ENCODE measurements at places on chromosomes 1 and 21.

GRCh38 chr1:119565131-119565772, 58.2 kb downstream of the HSD3B1 start:
- no peak for DNase-seq

- DNase-seq, result no peak
Measured at GRCh38 chr1:1479547-1480487, 8.3 kb downstream of the ATAD3B start.

DNA sequence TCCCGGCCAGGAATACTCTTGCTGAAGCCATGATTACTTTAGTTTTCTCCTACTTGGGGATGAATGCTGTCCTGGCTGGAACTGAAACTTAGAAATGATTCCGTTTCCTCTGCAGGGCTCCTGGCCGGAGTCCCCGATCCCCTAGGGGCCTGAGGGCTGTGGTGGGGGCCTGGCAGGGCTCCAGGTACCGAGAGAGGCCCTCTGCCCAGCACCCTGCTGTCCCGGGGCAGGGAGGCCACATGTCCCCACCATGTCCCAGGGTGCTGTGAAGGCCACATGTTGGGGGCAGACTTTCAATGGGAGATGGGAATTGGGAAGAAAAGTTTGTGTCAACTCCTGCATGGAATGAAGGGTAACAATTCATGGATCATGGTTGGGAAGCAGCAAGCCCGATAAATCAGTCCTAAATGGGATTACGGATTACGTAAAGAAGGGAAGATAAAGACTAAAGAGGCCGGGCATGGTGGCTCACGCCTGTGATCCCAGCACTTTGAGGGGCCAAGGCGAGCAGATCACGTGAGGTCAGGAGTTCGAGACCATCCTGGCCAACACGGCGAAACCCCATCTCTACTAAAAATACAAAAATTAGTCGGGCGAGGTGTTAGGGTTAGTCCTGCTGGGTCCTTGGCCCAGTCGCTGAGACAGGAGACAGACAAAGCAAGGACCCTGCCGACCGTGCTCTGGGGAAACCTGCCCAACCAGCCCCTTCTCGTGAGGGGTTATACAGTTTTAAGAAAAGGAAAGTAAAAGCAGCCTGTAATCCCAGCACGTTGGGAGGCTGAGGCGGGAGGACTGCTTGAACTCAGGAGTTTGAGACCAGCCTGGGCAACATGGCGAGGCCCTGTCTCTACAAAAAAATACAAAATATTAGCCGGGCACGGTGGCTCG, 37.6 kb downstream of the MORN1 start:
- DNase-seq, result no peak

DNA sequence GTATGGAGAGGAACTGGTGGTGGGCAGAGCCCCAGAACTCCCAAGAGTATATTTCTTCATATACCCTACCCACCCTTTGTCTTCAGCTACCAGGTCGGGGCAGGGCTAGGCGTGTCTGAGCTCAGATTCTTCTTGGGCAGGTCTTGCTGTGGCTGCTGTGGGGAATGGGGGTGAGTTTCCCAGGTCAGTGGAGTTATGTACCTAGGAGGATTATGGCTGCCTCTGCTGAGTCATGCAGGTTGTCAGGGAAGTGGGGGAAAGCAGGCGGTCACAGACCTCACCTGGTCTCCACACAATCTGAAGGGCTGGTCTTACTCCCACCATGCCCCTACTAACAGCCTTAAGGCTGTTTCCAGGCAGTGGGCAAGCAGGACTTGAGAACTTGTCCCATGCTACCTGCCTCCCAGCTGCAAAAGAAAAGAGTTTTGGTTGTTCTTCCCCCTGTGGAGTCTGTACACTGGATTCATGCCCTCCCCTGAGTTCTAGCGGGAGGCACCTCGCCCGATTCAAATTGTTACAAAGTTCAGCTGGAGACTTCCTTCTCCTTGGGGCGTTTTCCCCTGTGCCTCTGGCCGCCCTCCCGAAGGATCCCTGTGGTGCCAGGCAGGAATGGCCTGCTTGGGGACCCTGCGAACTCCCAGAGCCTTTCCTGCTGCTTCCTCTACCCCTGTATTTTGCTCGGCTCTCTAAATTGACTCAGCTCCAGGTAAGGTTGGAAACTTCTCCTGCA, 58.6 kb downstream of the NPHS2 start:
- no peak for DNase-seq

DNA sequence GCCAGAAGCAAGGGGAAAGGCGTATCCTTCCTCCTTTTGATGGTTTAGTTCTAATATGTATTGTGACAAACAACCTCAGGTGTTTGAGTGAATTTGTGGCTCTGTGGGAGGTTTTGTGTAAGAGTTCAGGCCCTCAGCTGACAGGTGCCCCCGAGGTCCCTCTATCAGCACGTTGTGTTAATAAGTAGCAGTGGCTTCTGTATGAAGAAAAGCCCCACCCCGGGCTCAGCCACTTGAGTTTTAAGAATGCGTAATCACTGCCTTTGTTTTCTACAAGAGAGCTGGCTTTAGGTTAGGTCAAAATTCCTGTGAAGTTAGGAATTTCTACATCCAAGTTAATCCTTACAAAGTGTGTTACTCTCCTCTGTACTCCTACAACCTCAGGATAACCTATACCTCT, 92.4 kb upstream of the PGBD5 start:
- no peak for DNase-seq

DNA sequence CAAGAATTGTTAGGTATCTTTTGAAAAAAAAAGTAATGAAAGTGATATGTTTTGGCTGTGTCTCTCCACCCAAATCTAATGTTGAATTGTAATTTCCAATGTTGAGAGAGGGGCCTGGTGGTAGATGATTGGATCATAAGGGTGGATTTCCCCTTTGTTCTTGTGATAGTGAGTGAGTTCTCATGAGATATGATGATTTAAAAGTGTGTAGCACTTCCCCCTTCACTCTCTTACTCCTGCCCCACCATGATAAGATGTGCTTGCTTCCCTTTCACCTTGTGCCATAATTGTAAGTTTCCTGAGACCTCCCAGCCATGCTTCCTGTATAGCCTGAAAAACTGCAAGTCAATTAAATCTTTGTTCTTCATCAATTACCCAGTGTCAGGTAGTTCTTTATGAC, 70.7 kb downstream of the XCL2 start:
- no peak for DNase-seq

GRCh38 chr1:18901147-18901951, 1.0 kb downstream of the ALDH4A1 start:
- DNase-seq, result no peak

DNA sequence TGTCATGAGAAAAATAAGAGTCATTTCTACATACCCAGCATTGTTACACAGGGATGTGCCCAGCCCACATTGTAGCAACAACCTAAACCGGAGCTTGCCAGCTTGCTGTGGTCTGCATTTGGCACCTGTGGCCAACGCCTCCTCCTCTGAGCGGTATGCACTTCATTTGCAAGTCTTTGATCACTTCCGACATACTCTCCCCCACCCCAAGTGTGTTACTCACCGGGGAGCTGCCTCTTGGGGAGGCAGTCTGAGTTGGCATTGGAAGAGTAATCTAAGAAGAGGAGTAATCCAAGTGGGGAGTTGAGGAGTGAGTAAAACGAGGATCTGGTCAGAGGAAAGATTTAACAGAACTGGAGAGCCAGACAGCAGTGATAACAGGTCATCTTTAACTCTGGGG, 3.8 kb downstream of the BCL9 start:
- DNase-seq, result peak; percentile 90

- DNase-seq, result no peak
Measured at GRCh38 chr1:201270616-201271390, 12.5 kb upstream of the PKP1 start.

DNA sequence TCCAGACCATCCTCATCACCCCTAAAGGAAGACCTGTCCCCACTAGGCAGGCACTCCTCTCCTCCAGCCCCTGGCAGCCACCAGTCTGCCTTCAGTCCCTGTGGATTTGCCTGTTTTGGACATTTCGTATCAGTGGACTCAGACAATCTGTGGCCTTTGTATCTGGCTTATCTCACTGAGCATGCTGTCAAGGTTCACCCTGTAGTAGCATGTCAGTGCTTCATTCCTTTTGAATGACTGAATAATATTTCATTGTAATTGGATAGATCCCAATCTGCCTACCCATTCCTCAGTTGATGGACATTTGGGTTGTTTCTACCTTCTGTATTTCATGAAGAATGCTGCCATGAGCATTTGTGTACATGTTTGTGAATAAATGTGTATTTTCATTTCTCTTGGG, 32.9 kb upstream of the RNF187 start:
- no peak for DNase-seq

DNA sequence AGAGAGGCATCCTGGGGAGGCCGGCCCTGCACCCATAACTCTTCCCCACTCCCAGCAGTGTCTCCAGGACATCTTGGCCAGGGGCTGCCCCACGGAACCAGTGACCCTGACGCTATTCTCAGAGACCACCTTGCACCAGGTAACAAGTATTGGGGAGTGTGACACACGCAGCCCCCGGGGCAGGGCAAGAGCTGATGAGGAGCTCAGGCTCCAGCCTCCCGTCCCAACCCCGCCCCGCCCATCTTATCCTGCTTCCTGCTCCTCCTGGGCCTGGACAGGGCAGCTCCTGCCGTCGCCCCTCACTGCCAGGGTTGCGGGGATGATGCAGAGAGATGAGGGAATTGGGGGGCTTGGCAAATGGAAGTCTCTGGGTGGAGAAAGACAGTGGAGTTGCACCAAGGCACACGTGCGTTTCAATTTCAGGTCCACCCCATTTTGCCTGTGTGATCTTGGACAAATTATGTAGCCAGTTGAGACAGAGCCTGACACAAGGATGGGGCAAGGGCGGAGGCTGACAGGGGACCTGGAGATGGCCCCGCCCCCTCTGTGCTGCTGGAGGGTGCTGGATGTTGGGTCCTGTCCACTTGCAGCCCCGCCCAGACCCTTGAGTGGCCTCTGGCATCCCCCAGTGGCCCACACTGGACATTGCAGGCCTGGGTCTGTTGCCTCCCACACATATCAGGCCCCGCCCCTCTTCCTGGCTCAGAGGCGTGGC, 10.7 kb downstream of the CLCNKA start:
- peak; percentile 43 for DNase-seq

- DNase-seq, result no peak
Measured at GRCh38 chr1:33985656-33986055, 121.8 kb downstream of the HMGB4 start.

- no peak for DNase-seq
Measured at GRCh38 chr1:170215072-170215885, 69.5 kb downstream of the NTMT2 start.

- no peak for DNase-seq
Measured at GRCh38 chr1:151313501-151313900, 13.7 kb downstream of the PI4KB start.

GRCh38 chr21:46151989-46152926, 3.1 kb downstream of the FTCD start:
- no peak for DNase-seq

- no peak for DNase-seq
Measured at GRCh38 chr1:102970496-102971078, 137.7 kb downstream of the COL11A1 start.

DNA sequence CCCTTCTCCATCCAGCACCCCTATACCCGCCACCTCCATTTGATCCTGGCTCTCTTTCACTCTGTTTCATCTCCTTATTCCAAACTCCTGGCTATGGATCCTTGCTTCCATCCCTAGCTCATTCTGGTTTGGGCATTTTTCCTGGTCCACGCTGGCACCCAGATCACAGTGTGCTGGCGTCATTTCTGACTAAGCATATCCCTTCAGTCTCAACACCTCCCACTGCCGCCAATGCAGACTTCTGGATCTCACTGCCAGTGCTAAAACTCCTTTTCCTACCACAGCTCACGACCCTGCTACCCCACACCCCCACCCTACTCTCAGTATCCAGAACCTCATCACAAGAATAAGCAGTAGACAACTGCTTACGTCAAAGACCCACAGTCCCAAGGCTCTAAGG, 16.3 kb downstream of the SEC16B start:
- DNase-seq, result no peak

GRCh38 chr1:29709704-29710280, 473.5 kb downstream of the PTPRU start:
- no peak for DNase-seq

GRCh38 chr1:30816211-30817076, 58.9 kb upstream of the LAPTM5 start:
- DNase-seq, result no peak

GRCh38 chr1:173039626-173040025, 11.1 kb downstream of the TNFSF18 start:
- no peak for DNase-seq

DNA sequence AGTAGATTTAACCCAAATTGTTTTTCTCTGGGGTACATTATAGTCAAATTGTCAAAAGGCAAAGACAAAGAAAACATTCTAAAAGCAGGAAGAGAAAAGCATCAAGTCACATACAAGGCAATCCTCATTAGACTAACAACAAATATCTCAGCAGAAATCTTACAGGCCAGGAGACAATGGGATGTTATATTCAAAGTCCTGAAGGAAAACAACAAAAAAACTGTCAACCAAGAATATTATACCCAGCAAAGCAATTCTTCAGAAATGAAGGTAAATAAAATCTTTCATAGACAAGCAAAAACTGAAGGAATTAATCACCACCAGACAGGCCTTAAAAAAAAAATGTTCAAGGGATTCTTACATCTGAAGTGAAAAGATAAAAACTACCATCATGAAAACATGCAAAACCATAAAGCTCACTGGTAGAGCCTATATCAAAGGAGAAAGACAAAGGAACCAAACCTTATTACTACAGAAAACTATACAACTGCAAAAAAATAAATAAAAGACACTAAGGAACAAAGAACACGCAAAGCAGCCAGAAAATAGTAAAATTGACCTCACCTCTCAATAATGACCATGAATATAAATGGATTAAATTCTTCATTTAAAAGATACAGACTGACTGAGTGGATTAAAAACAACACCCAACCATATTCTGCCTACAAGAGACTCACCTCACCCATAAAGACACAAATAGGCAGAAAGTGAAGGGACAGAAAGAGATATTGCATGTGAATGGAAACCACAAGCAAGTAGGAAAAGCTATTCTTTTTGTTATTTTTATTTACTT, 113.8 kb upstream of the ZC3H11B start:
- no peak for DNase-seq

- DNase-seq, result no peak
Measured at GRCh38 chr1:235675152-235675890, 25.7 kb upstream of the GNG4 start.

DNA sequence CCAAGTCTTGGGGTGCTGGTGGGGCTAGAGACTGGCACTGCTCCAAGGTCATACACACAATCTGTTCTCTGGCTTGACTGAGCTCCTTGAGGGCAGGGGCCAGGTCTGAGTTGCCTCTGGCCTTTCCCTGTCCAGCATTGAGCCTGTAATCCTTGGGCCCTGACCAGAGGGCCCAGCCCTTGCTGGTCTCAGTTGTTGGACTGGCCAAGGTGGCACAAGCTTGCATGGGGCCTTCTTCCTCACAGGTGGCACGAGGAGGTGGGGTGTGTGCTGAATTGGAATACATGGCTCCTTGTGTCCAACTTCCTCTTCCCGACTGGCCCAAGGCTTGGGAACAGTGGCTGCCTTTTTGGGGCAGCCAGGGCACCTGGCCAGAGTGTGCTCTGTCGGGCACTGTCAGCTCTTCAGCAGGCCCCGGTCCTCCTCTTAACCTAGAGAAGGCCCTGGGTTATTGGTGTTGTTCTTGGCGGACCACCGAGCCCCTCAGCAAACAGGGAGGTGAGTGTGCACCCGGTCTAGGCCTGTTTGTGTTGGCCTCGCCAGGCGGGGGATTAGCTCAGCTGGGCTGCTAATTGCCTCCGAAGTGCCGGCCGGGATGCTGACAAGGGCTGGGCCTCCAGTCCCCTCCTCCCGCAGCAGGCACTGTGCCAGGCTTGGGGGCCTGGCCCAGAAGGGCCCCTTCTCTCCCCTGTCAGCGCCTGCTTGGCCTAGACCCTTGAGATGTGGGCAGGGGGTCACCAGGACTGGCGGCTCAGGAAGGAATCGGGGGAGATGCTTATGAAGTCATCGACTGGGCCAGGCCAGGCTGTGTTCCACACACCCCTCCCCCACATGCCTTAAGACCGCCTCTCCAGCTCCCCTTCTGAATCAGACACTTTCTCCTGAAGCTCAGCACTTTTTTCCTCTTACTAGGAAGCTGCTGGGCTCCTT, 28.5 kb downstream of the WNT4 start:
- DNase-seq, result no peak

All from CD4-positive, alpha-beta T cell treated with Interleukin-6 for 4 hours (primary cell).